D341Med (cell line): ENCODE measurements at places on chromosomes 3 and 15.

- DNase-seq = no peak
Measured at GRCh38 chr15:48103647-48104046, 17.1 kb upstream of the SLC24A5 start.

GRCh38 chr3:20576228-20576627 lies 390.2 kb upstream of the SGO1 start:
- DNase-seq = no peak

GRCh38 chr3:125582707-125583106 lies 12.6 kb downstream of the OSBPL11 start:
- peak; percentile 31 for DNase-seq

- no peak for DNase-seq
Measured at GRCh38 chr3:59284926-59285325, 235.1 kb upstream of the CFAP20DC start.

DNA sequence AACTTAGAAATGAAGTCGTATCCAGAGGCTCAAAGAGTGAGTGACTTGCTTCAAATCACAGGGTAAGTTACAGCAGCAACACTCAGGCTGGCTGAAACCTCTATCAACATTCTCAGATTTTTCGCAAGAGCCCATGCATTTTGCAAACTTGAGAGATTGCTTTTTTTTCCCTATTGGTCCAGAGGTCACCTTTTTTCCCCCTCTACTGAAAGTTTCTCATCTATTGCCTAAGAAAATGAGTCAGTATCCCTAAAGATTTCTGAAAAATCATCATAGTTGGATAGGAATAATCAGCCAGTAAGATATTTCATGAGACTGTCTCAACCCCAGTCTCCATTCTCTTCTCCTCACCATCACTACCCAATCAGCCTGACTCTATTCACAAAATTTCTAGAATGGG lies 410.6 kb downstream of the FOXP1 start:
- no peak for DNase-seq

DNA sequence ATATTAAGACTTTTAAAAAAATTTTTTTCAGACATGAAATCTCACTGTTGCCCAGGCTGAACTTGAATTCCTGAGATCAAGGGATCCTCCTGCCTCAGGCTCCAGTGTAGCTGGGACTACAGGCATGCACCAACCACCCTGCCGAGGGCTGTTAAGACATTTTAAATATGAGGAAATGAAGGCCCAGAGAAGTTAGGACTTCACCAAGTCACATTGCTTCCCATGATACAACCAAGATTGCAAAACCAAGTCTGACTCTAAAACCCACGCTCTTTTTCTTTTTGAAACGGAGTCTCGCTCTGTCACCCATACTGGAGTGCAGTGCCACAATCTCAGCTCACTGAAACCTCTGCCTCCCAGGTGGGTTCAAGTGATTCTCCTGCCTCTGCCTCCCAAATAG lies 28.0 kb downstream of the PTPN9 start:
- DNase-seq = no peak

GRCh38 chr3:141448606-141449220 lies 38.1 kb upstream of the RASA2 start:
- DNase-seq = no peak

DNA sequence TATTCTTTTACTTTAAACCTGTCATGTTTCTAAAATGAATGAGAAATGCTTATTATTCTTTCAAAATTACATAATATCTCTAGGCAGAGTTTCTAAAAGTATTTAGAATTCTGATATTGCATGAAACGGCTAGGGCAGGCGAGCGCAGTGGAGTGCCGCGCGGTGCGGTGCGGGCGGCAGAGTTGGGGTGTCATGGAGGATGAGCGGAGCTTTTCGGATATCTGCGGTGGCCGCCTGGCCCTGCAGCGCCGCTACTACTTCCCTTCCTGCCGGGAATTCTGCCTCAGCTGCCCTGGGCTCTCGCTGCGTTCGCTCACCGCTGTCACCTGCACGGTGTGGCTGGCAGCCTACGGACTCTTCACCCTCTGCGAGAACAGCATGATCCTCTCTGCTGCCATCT lies 12.6 kb downstream of the BNIP2 start:
- DNase-seq = peak; percentile 11

DNA sequence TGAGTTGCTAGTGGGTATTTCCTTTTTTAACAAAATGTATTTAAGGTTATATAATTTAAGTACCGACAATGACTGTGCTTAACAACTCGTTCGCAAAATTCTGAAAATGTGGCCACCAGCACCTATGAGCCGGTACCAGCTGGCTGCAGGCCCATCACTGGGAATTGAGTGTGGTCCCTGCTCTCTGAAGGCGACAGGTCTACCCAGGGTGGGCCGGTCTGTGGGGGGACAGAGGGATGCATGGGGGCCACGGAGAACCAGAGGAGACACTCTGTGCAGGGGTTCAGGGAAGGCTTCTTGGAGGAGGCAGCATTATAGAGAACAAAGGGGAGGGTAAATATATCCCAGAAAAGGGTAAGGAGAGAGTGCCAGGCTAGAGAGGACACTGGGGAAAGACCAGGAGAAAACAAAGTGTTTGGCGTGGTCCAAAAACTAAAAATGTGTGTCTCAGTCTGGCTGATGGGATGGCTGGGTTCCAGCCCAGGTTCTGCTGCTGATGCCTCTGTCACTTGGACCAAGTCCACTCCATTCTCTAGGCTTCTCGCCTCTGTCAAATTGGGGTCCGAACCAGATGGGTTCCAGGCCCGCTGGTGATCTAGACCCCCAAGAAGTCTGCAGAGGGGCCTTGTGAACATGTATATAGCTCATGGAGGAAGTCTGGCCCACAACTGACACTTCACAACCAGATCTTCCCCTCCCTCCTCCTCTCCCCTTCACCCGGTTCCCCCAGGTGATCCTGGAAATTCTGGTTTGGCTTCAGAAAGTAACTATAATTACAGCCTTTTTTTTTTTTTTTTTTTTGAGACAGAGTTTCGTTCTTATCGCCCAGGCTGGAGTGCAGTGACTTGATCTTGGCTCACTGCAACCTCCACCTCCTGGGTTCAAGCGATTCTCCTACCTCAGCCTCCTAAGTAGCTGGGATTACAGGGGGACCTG lies 10.7 kb upstream of the CYP11A1 start:
- DNase-seq = no peak

DNA sequence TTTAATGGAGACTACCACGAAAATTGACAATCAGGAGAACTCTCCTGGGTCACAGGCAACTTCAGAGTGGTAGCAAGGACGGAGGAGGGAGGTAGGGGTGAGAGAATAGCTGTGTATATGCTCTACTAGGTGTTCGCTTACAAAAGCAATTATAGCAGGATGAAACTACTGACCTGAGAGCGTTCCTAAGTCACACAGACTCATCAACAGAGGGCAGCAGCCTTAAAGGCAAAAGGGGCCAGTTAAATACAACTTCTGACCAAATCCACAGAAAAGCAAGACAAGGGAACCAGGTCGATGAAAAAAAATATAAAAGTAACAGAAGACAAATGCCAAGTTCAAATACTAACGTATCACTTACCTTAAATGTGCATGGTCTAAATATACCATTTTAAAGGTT lies 894.6 kb downstream of the PLOD2 start:
- DNase-seq = no peak

DNA sequence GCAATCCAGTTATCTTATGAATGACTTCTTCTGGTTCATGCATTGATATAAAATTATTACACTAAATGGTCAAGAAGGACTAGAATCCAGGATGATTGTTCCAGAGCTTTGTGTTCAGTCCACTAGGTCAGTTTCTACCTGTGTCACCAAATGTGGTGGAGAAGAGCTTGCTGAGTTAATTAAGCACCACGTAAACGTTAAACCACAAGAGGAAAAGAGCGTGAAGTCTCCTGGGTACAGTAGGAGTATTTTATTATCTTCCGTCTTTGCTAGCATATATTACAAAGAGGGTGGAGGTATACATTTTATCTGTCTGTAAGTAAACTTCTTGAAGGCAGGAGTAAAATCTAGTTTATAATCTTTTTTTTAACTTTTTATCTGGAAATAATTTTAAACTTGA lies 23.5 kb downstream of the CHP1 start:
- no peak for DNase-seq

DNA sequence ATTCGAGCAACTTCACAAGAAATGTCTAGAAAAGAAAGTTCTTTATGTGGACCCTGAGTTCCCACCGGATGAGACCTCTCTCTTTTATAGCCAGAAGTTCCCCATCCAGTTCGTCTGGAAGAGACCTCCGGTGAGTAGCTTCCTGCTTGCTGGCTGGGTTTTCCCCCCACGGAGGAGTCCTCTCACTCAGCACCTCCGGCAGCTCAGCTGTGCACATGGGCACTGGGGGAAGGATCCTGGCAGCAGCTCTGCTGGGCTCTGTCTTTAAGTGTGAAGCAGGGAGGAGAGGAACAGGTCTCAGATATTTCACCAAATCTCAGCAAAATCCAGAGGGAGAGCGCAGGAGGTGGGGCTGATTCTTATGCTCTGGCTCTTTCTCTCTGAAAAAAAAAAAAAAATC lies 684 bp downstream of the CAPN3 start:
- DNase-seq = no peak

DNA sequence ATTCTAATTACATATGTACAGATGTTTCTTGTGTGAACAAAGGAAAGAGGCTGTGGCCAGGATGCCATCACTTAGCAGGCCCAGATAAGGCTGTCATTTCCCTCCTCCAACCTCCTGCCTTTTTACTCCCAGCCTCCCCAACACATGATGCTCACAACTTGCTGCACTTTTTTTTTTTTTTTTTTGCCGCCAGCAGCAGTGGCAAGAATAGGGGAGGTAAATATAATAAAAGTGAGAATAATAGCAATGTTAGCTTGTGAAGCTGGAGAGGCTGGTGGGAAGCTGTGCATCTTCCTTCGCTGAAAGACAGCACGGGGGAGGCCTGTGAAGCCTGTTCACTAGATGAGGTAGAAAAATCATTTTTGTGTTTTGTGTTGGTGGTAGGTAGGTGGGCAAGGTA lies 42.5 kb upstream of the MYO5C start:
- no peak for DNase-seq

GRCh38 chr3:111669926-111670630 lies 74.9 kb upstream of the ZBED2 start:
- no peak for DNase-seq

- no peak for DNase-seq
Measured at GRCh38 chr15:84638103-84638502, 16.0 kb downstream of the WDR73 start.

DNA sequence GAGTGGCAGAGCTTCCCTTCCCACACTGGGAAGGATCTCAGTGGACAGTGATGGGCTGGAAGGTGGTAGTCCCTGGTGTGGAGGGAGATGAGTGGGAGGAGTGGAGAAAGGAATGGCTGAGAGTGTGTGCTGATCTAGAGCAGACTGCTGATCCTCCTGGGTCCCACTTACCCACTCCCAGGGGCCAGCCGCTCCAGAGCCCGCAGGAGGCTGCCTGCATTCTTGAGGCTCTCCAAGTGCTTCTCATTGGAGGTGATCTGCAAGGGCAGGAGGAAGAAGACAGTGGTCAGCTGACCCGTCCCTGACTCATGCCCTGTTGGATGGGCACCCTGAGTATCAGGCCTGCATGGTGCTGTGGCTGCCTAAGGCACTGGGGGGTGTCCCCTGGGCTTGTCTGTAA lies 50.0 kb downstream of the CTNNB1 start:
- no peak for DNase-seq

DNA sequence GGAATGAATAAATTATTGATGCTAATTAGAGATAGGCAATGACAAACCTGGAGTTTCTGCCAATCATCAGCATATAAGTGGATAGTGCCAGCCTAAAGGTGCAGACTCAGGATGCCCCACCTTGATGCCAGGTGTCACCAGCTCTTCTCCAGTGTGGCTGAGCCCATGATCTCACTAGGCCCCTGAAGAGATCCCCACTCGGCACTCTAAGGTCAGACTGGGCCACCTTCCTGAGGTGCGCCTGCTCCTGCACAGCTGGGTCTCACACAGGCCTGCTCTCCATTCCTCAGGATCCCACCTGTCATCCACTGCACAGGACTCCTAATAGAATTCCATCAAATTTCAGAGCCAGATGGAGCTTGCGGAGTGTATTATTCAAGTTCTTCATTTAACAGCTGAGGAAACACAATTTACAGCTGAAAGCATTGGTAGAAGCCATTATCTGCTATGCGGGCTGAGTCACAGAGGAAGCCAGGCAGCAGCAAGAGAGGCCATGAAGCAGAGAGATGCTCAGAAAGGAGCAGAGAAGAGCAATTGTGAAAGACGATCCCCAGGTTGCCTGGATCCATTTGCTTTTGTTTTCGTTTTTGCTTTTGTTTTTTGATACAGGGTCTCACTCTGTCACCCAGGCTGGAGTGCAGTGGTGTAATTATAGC lies 25.1 kb upstream of the FSTL1 start:
- no peak for DNase-seq

DNA sequence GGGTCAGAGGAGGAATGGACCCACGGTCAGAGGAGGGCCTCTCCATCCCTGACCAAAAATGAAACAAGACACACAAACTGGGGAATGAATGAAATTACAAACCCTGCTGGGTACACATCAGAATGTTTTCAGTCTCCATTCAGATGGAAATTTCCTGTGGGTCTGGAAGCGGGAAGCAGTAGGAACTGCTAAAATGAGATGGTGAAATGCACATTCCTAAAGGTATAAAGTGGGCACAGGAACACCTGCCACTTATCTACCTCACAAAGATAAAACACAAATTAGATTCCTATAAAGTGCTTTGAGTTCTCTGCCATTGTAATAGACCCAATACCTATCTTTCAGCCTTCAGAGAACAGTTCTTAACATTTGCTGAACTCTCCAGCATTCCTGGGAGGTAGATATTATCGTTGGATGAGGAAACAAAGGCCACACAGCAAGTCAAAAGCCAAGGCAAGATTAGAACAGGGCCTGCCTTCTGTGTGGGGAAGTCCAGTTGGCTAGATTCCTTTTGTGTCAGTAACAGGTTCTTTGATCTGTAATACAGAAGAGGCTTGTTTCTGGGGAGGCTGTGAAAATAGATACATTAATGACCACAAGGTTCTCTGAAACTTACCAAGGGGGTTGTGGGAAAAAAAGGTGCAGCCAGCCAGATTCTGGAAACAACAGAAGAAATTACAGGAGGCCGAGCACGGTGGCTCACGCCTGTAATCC lies 98.4 kb downstream of the IGF2BP2 start:
- no peak for DNase-seq

DNA sequence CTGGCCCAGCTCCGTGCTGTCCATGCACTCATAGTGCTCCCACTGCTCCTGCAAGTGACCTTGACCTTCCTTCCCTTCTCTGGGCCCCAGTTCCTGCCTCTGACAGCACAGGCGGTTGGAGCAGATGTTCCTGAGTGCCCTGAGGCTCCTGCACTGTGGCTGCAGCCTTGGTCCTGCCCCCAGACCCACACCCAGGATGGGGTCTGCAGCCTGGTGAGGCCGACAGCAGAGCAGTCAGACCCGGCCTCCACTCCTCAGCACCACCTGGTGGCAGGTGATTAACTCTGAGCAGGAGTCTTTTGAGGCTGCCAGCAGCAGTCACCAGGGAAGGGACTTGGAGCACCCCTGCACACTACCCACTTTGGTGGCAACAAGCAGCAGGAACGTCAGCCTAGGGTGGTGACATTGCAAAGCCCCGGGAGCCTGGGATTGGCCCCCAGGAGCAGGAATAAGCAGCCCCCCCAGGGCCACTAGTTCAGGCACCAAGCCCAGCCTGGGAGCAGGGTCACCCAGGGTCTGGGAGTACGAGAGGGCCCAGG lies 64.6 kb downstream of the CYP11A1 start:
- DNase-seq = peak; percentile 83

GRCh38 chr3:114539525-114539924 lies 245.7 kb downstream of the TIGIT start:
- DNase-seq = no peak
